ENCODE measurements at places on chromosomes 2 and 18.
A peak's percentile ranks its signal among the peaks of the same experiment; 100 is the strongest.

GRCh38 chr18:43964666-43965065, 687.4 kb upstream of the SYT4 start:
- no peak for DNase-seq

- DNase-seq = no peak
Observed at GRCh38 chr18:8296886-8297616, 312.2 kb upstream of the RAB12 start.

DNA sequence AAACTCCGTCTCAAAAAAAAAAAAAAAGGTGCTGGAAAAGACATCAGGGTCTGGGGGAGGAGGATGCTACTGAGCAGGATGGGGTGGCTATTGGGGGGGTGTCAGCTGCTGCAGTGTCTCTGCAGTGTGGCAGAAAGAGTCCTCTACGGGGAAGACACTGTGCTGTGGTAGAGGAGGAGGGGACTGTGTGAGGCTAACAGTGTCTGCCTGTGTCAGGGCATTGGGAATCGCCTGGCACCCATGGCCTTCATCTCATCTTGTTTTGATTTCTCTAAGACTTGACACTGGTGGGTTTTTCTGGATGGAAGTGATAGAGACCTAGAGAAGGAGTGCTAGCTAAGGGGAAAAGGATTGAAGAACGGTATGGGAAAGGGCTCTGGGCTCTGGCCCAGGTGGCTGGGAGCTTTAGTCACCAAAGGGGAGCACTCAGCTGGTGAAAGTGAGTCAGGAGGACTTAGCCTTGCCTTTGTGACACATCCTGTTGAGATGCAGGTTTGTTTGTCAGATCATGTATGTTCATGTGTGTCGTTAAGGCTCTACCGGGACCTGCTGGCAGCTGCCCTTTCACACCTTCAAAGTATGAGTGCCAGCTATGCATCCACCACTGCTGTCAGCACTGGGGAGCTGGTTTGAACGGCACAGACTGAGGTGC, 58.0 kb downstream of the FARP2 start:
- no peak for DNase-seq

GRCh38 chr2:241219856-241220356, 31.4 kb downstream of the ANO7 start:
- no peak for DNase-seq

- no peak for DNase-seq
Observed at GRCh38 chr2:188776634-188777033, 197.5 kb upstream of the COL3A1 start.

- DNase-seq = no peak
Observed at GRCh38 chr2:159462201-159462785, 154.1 kb downstream of the BAZ2B start.

DNA sequence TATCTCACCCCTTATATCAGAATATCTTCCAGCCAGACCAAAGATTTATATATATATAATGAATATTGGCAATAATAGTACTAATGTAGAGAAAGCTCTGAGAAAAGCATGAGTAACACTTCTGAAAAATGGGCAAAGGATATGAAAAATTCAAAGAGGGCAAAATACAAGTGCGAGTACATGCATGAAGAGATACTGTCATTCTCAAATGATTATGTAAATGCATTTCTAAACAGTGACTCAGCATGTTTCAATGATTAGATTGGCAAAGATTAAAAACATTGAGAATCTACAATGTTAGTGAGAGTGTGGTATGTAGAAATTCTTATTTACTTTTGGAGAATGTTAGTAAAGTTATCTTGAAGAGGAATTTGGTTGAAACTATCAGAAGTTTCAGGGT, 118.3 kb upstream of the NEDD4L start:
- no peak for DNase-seq

- DNase-seq = no peak
Observed at GRCh38 chr2:61911510-61911909, 6.0 kb downstream of the COMMD1 start.

- DNase-seq = no peak
Observed at GRCh38 chr2:170814533-170815230, 2.0 kb upstream of the GAD1 start.

DNA sequence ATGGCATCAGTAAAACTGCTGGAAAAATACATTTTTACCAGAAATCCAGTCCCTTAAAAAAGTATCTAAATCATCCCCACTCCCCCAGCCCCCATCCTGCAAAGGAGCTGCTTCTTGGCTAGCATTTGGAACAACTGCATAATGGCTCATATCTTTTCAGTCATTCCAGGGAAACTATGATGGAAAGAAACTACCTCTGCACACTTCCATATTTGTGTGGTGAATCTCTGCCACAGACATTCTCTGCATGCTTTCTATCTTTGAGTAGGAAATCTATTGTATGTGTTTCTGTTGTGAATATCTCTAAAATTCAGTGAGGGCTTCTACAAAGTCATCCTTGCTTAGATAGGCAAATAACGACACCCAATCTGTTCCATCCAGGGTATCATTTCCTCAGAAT, 632.3 kb downstream of the LRP1B start:
- no peak for DNase-seq

GRCh38 chr2:186241874-186242273, 244.2 kb upstream of the ZC3H15 start:
- no peak for DNase-seq

GRCh38 chr2:85130407-85130806, 2.8 kb upstream of the TCF7L1 start:
- DNase-seq = no peak

DNA sequence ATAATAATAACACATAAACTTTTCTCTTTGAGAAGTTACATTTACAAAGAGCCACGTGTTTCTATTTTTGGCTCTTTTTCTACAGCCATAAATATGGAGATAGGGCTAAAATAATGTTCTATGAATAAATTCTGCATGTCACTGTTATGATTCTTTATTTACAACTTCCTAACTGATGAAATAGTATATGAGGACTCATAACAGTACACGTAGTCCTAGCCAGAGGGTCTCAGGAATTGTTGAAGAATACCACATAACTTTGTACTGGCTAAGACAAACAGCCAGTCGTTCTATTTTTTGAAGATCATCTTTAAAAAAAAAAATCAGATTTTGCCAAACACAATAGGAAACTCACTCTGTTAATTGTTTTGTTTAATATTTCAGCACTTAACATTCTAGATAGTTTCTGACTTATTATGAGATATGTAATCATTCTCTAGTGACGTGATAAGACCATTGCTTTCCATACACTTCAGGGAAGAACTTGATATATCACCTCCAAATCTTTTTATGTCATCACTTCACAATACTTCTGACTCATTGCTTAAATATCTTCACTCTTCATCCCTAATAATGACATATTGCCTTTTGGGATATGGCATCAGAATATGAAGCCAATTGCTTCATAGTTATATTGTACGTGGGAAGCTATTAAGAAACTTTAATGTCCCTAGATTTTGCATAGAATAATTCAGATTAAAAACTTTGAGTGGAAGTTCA, 256.1 kb downstream of the XIRP2 start:
- DNase-seq = no peak

GRCh38 chr2:91477731-91478672, 2786.5 kb downstream of the RPIA start:
- peak; percentile 11 for DNase-seq

DNA sequence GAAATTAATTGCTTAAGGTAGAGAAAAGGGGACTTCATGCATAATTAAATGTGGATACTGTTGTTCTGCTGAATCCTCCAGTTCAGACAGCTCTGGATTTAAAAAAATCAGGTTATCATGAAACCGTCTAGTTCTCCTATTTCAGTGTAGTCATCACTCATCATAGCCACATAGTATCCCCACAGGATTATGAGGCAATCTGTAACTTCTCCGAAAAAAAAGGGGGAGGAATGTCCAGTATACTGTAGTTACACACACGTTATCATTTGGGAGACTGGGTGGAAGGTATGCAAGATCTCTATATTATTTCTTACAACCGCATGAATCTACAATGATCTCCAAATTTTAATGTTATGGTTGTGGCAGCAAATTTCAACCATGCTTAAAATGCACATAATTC, 114.0 kb downstream of the HIBCH start:
- no peak for DNase-seq

- DNase-seq = no peak
Observed at GRCh38 chr2:170255971-170256370, 78.0 kb downstream of the MYO3B start.

DNA sequence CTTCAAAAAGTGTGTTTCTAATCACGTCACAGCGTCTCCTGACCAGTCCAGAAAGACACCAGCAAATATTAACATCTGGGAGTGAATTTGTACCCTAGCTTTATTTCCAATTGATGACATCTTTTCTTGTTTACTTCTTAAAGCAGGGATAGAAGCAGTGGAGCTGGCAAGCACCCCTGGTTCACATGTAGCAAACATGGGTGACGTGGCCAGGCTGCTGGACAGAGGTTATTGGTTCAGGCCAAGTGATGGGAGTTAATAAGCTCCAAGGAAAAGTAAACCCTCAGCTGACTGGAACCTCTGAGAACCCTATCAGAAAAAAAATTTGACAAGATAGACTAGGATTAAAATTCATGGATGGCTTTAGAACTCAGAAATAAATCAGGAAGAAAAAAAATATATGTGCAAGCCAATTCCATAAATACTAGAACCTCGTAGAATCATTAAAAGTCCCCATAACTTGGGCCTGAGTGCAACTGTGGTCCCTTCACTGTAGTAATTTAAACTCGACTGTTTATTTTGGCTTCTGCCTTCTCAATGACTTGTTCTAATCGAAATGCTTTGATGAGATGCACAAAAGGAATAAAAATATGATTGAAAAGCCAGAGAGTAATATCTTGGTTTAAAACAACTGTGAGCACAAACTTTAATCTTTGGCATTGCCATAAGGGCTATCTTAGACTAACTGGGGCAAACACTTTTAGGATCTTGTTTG, 121.5 kb upstream of the CTAGE1 start:
- no peak for DNase-seq

DNA sequence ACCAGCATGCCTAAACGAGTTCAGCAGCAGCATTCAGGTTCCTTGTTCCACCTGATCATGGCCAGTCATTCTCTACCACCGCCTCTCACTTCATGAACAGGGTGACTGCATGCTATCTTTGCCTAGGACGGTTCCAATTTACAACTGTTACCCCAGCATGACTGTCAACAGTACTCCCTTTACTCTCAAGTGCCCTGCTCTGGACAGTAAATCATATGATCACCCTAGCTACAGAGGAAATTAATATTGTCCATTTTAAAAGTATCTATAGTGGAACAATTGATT, 25.7 kb downstream of the MGAT4A start:
- DNase-seq = no peak

DNA sequence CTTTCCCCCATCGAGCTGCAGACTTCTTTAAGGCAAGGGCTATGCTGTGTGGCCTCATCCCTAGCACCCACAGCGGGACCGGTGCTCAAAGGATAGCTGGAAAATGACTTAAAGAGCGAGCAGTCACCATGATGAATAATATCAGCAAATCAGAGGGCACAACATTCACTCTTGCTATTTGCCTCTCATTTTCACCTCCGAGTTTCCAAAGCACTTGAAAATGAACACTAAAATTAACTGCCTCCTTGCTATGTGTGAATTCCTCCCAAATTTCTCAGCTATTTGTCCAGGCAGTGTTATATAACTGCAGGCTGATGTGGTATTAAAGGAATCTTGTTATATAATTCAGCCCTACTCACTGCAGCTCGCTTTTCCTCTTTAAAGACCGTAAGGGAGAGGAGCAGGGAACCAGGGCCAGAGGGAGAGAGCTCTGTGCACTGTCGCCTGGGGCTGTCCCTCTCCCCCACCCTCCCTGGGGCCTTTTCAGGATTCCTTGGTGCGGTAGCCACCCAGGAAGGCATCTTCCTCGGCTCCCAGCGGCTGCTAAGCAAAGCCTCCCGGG, 1.4 kb downstream of the CYS1 start:
- DNase-seq = no peak

GRCh38 chr2:170498619-170499018, 216.5 kb upstream of the SP5 start:
- no peak for DNase-seq

GRCh38 chr2:16069663-16069932, 129.2 kb downstream of the MYCN start:
- DNase-seq = no peak

DNA sequence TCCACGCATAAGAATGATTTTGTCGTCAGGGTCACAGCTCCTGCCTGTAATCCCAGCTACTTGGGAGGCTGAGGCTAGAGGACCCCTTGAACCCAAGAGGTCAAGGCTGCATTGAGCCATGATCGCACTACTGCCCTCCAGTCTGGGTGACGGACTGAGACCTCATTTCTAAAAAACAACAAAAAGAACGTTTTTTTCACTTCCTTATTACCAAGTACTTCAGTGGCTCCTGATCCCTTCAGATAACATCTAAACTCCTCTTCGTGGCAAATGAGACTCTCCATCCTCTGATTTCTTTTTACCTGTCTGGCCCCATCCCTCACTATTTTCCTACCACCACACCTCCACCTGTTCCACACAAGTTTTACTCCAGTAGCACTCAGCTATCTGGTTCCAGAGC, 105.4 kb upstream of the TLK1 start:
- DNase-seq = no peak

GRCh38 chr2:152094014-152094413, 4.8 kb downstream of the CACNB4 start:
- no peak for DNase-seq

GRCh38 chr2:165563468-165564225, 94.1 kb downstream of the CSRNP3 start:
- no peak for DNase-seq

- DNase-seq = no peak
Observed at GRCh38 chr2:223614534-223614933, 12.4 kb upstream of the SCG2 start.

DNA sequence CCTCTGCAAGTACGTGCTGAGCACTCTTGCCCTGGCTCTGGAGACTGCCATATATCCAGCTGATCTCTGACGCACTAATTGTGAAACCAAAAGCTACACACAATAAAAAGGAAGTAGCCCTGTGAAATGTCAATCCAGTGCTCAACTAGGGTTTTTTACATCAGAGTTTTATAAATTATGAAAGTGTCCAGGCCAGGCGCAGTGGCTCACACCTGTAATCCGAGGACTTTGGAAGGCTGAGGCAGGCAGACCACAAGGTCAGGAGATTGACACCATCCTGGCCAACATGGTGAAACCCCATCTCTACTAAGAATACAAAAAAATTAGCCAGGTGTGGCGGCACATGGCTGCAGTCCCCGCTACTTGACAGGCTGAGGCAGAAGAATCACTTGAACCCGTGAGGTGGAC, 24.5 kb upstream of the PEX13 start:
- DNase-seq = peak; percentile 25

DNA sequence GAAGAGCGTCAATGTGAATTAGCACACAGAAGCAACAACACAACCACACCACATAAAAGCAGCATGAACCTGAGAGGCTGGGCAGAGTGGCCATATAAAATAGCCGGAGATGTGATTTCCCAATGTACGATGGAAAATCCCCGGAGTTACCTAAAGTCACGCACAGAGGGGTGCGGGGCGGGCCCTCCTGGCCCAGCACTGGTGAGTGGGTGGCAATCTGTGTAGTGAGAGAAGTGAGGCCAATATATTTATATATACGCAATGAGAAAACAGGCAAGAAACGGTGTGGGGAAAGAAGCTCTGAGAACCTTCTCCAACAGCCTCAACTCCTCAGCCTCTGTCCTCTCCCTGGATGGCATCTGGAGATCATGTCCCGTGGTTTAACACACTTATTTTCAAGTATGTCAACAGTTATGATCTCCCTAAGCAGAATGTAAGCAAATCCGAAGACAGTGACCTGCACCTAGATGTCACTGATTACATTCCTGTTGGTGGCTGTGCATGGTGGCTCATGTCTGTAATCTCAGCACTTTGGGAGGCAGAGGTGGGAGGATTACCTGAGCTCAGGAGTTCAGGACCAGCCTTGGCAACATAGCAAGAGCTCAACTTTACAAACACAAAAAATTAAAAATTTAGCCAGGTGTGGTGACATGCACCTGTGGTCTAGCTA, 41.6 kb downstream of the CRACDL start:
- DNase-seq = no peak

Measured in T-cell (primary cell).